Heart left ventricle (tissue), 16 donors: ENCODE measurements at places on chromosomes 13 and 19. TPM values are rescaled to one million over a fixed set of nuclear protein-coding genes. Genes with fewer than 3 reads are reported as not detected.

Gene ENOX1
- 2.0 TPM for polyA plus RNA-seq

DNA sequence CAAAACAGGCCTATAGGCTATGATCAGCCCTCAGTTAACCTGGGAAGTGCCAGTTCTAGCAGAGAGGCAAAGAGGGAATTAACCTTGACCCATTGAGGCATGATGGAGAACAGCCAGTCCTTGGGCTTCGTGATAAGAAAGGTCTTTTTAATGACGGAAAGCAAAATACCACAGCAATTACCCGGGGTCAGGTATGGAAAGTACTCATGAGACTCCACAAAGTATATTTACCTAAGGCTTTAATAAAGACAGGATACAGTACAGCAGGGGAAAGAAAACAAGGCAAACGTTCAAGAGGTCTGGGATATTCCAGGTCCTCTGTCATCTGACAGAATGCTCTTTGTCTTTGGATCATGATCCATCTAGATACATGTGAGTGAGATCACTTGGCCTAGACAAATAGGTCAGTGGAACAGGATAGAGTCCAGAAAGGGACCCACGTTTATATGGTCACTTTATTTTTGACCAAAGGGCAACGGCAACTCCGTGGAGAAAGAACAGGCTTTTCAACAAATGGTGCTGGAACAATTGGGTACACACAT, 52.2 kb downstream of the WDFY2 start:
- H3K27ac ChIP-seq: no peak overlapping the region
- H3K4me3 ChIP-seq: no peak overlapping the region
- no peaks in the 10 kb centered on the region for H3K36me3 ChIP-seq
- H3K4me1 ChIP-seq: peaks cover 46% of the 10 kb centered on the region

DNA sequence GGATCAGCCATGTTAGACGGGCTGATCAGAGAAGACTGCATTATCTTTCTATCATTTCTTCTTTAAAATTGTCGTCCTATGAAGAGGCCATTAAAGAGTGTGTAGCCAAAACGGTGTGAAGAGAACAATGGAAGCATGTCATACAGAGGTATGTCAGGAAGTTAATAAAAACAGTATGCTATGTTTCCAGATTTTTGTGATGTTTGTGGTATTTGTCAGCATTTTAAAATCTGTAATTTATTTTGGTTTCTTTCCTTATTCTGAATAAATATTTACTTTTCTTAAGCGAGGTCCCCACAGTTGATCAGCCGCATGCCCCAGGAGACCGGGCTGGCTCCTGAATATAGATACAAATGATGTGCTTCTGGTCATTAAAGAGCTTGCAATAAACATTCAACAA, 142.9 kb upstream of the SERP2 start:
- H3K27ac ChIP-seq: no peak overlapping the region
- peaks cover under 1% of the 10 kb centered on the region for H3K4me1 ChIP-seq
- H3K4me3 ChIP-seq: no peak overlapping the region
- DNase-seq: no peak

- no peak overlapping the region for H3K4me3 ChIP-seq
- H3K36me3 ChIP-seq: no peaks in the 10 kb centered on the region
- peaks cover 25% of the 10 kb centered on the region for H3K4me1 ChIP-seq
- no peak for DNase-seq
Measured at GRCh38 chr13:20193907-20194631, 1.3 kb upstream of the GJB2 start.

Gene TNPO2
- 18.0 TPM for polyA plus RNA-seq

- no peaks in the 10 kb centered on the region for H3K36me3 ChIP-seq
- no peaks in the 10 kb centered on the region for H3K4me1 ChIP-seq
- H3K4me3 ChIP-seq: no peak overlapping the region
- H3K27ac ChIP-seq: no peak overlapping the region
- DNase-seq: no peak
Measured at GRCh38 chr13:86562866-86563265, 763.6 kb upstream of the SLITRK6 start.
